ENCODE measurements at places on chromosomes 4 and X.

DNA sequence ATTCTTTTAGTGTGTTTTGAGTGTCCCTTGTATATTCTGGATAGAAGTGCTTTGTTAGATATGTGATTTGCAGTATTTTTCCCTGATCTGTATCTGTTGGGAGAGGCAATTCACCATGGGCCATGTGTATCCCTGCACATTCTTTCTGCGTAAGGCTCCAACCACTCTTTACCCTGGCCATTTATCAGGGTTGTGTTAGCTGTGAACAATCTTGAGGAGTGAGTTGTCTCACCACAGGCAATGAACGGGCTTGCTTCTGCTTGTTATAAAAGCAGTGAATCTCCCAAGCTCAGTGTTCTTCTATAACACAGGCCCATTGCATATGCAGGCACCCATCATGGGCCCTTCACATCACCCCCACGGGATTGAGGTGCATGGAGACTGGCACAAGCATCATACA is 18.9 kb upstream of the SMIM10 start:
- no peak for DNase-seq

DNA sequence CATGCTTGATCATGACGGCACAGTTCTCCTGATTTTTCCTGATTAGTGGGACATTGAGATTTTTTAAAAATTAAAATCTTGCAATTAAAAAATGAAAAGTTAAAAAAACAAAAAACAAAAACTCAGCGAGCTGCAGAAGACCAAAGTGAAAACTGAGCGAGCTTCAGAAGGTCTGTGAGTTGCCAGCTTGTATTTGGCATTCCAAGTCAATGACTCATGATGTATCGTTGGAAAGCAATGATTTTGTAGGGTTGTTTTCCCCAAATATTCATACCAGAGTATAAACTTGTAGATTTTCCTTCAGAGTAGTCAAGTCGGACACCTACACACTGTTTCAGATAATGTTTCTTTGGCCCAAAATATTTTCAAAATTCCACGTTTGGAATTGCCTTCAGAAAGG is 76.9 kb downstream of the LRRC66 start:
- no peak for DNase-seq

GRCh38 chrX:37076983-37077382 is 68.8 kb downstream of the FAM47C start:
- DNase-seq, result no peak

- DNase-seq, result peak; percentile 36
Measured at GRCh38 chrX:50081282-50081889, 119.4 kb downstream of the AKAP4 start.

- no peak for DNase-seq
Measured at GRCh38 chrX:26952213-26952612, 510.9 kb downstream of the PPP4R3C start.
